ENCODE measurements at places on chromosomes 4 and X. TPM values are rescaled to one million over a fixed set of nuclear protein-coding genes. Genes with fewer than 3 reads are reported as not detected.

DNA sequence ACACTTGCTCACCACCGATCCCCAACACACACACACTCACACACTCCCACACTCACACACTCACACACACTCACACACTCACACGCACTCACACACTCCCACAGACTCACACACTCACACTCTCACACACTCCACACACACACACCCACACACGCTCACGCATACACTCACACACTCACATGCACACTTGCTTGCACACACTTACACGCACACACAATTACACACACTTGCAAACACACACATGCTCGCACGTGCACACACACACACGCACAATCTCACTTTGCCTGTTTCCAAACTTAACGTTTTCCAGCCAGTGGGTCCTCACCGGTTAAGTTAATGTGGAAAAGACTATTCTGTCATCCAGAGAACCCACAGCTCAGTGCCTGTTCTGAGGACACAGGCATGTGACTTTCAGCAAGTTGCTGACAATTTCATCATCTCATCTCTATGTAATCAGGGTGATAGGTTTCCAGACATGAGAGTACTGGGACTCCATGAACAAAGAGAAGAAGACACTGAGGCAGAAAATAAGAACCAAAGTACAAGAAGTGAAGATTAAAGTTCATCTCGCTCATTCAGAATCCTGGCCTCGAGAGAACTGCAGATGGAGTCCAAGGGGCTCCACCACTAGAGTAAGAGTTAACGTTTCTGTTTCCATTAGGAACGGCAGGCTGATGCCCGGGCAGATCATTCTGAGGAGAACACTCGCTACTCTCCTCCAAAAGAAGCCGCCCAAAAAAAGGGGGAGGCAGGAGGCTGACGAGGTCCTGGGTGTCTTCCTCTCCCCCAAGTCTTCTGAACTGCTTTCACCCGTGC is 153.2 kb upstream of the FRG1 start:
- no peak for DNase-seq

ELMOD2 gene
- 30.3 TPM for polyA plus RNA-seq

- no peak for DNase-seq
These were observed 565.6 kb upstream of the EPHA5 start for GRCh38 chr4:66235876-66236275.

DNA sequence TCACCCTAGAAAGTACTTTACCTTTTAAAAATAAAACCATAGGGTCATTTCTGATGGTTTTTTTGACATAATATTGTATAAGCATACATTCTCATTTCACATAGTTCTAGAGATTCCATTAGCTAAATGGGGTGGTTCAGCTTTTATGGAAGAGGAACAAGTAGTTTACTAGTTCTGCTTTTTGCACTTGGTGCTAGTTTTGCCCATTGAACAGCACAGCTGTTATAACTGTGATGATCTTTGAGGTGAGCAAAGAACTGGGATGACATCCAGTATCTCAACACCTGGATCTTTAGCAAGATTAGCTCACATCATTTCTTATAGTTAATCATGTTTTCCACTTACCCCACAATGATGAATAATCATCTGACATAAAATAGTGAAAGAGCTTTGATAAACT is 40.9 kb downstream of the MOB1B start:
- DNase-seq: no peak

TRIML2 gene
- not detected for polyA plus RNA-seq

DGKK gene
- polyA plus RNA-seq: 0.09 TPM

DNA sequence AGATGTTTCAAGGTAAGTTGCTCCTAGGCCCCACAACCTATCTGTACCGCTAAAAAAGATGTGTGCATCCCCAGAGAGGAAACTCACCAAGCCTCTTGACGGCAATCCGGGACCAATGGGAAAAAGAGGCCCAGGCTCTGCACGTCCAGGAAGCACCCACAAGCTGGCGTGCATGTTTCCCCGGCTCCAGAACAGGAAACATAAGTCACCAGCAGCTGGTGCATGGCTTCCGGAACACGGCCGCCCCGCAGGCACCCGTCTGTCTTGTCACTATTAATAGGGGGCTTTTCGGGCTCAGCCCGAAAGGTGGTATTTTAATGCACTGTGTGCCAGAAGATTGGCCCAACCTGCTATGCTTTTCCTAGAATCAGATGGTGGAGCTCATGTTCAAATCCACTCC is 22.2 kb downstream of the CRMP1 start:
- no peak for DNase-seq
